Stimulated activated CD4-positive, alpha-beta T cell treated with anti-CD3 and anti-CD28 coated beads, Interleukin-12 subunit alpha, Interleukin-12 subunit beta, amount 100 ng/mL, for 24 hours (primary cell): ENCODE measurements at places on chromosomes 5 and 9.
A peak's percentile ranks its signal among the peaks of the same experiment; 100 is the strongest.

DNA sequence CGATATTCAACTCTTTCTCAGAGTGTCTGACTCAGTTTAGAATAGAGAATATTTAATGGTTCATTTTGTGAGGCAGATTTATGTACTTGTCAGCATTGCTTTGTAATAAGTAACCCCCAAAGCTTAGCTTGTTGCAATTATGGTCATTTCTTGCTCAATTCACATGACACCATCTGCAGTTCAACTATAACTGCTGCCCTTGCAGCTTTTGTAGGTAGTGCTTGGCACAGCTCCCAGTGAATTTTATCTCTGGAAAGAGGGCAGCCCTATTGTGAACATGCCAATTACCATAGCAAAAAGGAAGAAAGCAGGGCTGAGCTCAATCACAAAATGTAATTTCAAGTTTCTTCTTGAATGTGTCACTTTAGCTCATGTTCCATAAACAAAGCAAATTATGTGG is 1587.7 kb upstream of the ACO1 start:
- no peak for DNase-seq

- DNase-seq, result no peak
These were observed 148.4 kb upstream of the PAPPA start for GRCh38 chr9:116005205-116005604.

DNA sequence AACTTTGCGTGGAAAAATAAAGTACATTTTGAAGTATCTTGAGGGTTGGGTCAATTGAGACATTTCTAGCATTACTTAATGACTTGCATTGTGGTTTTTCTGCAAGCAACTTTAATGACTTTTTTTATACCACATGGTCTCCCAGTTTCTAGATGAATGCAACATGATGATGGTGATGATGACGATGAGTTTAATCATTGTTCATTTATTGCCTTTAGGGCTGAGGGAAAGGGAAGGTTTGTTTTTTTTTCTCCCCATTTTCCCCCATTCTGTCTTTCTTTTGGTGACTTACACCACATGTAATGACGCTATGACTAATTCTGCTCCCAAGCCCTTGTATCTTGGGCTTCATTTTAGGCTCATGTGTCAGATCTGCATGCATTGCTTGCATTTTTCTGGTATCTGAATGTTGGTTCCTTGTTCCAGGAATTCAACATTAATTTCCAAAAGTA is 57.7 kb upstream of the NXNL2 start:
- no peak for DNase-seq

DNA sequence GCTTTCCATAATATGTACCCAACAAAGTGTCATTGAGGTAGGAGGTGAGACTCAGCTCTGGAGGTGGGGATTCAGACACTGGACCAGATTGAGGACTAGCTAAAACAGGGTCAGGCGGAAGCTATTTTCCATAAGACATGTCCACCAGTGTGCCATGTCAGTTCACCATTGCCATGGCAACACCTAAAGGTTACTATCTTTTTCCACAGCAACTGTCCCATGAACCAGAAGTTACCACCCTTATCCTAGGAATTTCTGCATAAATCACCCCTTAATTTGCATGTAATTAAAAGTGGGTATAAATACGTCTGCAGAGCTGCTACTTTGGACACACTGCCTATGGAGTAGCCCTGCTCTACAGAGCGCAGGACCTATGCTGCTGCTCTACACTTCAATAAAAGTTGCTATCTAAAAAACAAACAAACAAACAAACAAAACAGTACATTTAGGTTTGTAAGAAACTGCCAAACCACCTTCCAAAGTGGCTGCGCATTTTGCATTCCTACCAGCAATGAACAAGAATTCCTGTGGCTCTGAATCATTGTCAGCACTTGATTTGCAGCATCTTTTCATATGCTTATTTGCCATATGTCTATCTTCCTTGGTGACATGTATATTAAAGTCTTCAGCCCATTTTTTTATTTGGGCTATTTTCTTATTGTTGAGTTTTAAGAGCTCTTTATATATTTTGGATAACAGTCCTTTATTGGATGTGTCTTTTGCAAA is 18.0 kb upstream of the TRIM32 start:
- DNase-seq, result no peak

GRCh38 chr5:126365446-126366198 is 57.6 kb upstream of the GRAMD2B start:
- DNase-seq, result no peak

DNA sequence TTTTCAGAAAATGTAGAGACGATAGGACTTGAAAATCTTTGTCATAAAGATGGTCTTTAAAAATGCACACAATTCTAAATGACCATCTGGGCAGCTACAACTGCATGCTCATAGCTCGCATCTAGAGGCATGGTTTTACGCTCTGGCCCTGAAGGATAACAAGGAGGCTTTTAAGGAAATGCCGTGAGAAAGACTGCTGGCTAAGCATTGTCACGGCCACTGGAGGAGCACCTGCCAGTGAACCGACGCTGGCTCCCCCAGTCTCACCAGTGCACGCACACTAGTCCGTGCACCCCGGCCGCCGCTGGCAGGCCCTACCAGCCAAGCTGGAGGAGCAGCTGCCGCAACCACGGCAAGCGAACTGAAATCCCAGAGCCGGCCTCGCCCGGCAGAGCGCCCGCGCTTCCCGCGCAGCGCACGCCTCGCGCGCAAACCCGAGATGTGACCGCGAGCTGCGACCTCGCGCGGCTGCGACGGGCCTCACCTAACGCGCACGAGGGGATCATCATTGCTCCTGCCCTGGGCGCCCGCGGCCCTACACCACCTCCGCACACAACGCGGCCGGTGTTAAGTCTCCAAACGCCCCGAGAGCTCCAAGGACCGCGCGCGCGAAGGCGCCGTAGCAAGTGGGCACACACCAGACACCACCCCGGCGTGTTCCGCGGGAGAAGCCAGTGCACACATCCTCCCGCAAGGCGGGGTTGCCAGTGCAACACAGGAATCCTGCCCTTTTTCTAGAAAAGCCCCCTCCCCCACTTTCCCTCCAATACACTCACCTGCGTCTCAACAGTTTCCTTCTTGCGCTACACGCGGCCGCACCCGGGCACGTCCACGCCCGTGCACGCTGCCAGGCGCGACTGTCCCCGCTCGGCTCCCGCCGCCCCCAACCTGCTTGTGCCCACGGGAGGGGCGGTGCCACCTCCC is 5.3 kb downstream of the ELAVL2 start:
- no peak for DNase-seq

- DNase-seq, result no peak
These were observed 110.4 kb upstream of the IFNK start for GRCh38 chr9:27413511-27414219.

DNA sequence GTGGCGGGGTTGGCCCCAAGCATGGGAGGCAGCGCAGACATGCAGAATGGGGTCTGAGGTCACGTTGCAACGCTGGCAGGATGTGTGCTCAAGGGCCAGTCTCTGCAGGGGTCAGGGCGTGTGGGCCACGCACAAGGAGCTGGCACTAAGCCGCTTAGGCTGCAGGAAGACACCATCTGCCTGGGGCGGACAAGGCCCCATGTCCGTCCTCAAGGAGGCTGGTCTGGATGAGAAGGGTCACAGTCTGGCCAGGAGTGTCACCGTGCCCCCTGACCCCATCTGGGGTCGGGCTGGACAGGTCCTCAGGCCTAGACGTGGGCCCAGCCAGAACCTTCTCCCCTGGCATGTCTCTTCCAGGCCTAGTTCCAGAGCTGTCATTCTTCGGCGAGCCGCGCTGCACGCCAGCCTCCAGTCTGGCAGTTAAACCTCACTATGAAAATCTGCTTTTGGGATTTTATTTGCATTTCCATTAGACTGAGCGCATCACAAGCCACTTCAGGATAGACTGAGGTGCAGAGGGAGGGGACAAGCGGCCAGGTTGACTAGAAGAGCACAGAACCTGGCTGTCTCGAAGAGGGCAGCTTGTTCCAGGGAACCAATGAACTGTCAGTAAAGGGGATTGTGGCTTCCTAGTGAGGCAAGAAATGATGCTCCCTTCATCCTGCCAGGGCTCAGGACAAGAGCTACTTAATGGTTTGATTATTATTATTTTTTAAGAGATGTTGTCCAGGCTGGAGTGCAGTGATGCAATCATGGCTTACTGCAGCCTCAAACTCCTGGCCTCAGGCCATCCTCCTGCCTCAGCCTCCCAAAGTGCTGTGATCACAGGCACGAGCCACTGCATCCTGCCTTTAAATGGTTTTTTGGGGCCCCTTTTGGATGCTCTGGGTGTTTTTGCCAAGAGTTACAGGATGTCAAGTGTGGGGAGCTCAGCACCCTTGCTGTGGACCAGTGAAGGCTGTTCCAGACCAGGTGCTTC is 4.3 kb downstream of the BRD3OS start:
- DNase-seq, result no peak

- no peak for DNase-seq
These were observed 399.5 kb upstream of the TNC start for GRCh38 chr9:115517335-115518075.

DNA sequence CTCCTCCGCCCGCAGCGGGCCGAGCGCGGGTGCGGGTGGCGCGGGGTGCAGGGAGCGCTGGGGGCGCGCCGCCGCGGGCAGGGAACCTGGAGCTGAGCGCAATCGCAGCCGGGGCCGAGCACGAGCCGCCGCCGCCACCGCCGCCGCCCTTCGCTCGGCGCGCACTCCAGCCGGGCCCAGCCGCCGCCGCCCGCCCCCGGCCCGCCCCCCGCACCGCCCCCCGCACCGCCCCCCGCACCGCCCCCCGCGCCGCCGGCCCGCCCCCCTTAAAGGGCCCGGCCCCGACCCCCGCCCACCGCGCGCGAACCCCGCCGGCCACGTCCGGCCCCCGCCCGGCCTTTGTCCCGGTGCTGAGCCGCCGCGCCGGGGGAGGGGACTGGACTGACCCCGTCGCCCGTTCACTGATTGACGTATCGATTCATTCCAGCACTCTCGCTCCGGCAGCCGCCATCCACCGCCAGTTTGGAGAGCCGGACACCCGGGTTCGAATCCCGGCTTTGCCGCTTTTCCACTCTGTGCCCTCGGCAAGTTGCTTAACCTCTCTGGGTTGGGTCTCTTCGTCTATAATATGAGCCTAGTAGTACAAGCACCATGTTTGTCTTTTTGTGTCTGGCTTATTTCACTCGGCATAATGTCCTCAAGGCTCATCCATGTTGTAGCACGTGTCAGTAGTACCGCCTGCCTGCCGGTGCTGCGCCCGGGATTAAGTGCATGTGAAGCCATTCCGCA is at the start of gene SH3PXD2B:
Gene SH3PXD2B, minus strand, starts transcription at position 168 of the 729 bp plus-strand sequence. CDS start 173 bp downstream, outside the sequence.
- peak; percentile 33 for DNase-seq

GRCh38 chr5:17428176-17428800 is 69.7 kb upstream of the TAF11L2 start:
- no peak for DNase-seq

GRCh38 chr5:6553972-6554371 is 78.9 kb downstream of the NSUN2 start:
- DNase-seq, result no peak

DNA sequence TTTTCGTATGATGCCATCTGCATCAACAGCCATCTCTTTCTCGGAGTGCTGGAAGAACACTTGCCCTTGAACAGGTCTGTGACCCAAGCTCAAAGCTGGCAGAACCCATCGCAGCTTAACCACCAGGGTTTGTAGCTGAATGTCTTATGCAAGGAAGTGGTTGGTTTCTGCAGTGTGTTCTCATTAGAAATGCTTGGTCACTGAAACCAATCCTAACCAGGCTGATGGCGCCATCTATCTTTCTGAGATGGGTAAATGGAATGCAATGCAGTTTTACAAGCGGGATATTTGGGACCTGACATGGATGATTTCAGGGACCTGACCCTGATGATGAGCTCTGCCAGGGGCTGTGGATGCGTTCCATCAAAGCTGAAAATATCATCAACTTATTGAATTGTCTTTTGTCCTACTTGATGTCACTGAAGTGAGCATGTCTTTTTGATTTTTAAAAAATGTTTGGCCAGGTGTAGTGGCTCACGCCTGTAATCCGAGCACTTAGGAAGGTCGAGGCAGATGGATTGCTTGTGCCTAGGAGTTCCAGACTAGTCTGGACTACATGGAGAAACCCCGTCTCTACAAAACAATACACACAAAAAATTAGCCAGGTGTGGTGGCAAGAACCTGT is 28.7 kb downstream of the DMRT3 start:
- no peak for DNase-seq

DNA sequence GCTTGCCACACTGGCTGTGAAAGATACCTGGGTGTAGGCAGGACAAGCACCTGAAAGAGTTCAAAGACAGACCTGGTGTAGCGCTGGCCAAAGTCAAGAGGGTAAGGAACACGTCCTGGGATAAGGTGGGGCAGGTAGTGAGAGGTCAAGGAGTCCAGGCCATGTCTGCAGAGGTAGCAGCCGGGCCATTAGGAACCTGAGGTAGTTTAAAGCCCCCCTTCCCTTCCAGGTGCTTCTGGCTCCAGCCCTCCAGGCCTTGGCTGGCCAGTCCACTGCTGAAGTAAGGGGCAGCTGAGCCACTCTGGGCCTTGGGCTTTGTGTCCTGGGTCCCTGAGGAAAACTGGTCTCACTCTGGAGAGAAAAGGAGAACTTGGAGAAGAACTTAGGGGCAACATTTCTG is 13.9 kb upstream of the NR5A1 start:
- DNase-seq, result no peak
